ENCODE measurements at places on chromosomes 3 and 15. TPM values are rescaled to one million over a fixed set of nuclear protein-coding genes. Genes with fewer than 3 reads are reported as not detected.

Gene PPP1R14D
- 0.27 TPM for polyA plus RNA-seq

Gene TIMP4
- 0.80 TPM for polyA plus RNA-seq

Gene CRABP1
- polyA plus RNA-seq = 0.79 TPM

Gene ABCC5
- polyA plus RNA-seq = 80.9 TPM

Gene KBTBD13
- 0.86 TPM for polyA plus RNA-seq

Gene FHIT
- polyA plus RNA-seq = 10.3 TPM

Gene MKRN3
- polyA plus RNA-seq = 13.4 TPM

Gene OXTR
- polyA plus RNA-seq = 1.8 TPM

DNA sequence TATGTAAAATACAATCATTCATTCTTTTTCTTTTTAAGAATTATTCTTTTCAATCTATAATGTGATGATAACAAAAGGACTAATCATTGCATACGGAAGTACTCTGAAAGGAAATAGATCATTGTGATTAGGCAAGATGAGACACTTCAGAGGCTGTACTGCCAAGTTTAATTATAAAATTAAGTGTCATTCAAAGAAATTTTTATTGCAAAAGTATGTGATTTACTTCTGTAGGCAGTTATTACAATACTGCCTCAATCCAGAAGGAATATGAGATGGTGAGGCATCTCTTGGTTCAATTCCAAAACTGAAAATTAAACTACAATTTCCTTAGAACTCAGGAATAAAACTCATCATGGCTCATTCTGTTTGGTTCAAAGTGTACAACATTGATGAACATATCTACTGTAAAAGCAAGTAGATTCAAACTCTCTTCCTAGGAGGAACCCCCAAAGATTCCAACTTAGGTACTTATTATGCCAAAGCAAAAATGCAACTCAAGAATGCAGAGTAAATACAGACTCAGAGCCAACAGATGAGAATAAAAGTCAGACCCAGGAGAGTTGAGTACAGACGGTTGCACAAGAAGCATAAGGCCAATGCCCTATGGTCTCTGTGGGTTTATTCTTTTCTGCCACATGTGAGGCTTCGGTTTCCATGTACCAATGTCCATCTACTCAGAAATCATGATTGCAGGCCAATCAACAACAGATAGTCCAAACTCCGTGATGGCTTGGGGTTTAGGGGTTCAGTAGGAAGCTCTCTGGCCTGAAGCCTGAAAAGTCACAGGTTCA lies 118.5 kb upstream of the WNT5A start:
- no peak for DNase-seq

DNA sequence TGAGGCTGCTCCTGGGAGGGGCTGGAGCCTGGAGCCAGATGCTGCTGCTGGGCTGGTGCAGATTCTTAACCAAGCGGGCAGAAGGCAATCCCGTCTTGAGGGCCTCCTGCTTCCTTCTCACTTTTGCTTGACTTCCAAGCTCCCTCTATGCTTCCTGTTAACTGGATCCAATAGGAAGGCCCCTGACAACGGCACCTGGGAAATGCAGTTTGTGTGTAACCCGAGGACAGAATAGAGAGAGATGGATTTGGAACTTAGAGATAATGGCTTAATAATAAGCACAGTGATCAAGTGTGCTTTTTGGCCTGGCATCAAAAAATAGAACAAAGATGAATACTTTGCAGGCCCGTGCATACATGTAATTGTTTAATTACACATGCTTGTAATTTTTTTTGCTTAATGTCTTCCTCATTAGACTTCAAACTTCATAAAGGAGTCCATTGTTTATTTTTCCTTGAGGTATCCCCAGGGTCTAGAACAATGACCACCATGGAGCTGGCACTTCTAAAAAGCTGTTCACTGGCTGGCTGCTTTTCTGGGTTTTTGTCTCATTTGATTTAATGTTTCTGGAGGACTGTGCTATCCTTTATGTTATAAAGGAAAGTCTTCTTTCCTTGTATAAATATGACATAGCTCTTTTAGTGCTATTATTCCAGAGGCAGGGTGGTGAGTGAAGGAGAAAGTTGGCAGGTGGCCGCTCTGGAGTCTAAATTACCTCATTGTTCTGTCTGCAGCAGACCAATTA lies 63.3 kb upstream of the MITF start:
- no peak for DNase-seq

DNA sequence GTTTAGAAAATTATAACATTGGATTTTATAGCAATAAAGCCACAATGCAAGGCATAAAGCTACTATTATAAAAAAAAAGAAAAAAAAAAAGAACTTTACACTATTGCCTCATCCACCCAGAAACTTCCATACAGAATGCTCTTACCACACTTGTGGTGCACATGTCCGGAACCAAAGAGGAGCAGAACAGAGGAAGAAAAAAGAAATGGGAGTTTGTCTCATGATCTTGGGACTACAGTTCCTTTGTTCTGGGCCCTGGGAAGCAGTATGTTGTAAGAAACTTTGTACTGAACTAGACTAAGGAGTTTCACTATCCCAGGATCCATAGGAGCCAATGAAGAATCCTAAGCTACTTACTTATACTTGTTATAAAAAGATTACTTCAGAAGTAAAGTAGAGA lies 36.1 kb downstream of the FMN1 start:
- DNase-seq = no peak

DNA sequence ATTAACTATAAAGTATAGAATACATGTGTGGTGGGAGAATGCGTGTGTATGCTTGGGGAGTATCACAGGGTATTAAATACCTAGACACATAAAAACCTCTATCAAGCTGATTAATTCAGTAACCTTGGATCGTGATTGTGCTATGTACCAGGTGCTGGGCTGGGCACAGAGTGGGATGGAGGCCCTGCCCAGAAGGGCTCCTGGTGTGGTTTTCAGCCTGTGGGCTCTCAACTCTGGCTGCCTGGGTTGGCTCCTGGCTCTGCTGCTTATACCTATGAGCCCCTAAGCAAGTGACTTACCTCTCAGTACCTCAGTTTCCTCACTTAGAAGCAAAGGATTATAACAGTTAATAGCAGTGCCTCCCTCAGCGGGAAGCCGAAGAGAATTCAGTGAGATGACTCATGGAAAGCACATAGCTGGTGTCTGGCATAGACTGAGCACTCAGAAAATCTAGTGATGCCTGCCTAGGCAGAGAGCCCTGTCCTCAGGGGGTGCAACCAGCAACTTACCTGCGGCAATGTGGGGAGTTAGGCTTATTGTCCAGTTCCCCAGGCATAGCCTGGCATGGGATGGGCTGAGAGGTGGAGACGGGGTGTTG lies 90.6 kb upstream of the MYZAP start:
- no peak for DNase-seq

- DNase-seq = no peak
Observed at GRCh38 chr3:55765398-55765797, 278.3 kb upstream of the WNT5A start.

DNA sequence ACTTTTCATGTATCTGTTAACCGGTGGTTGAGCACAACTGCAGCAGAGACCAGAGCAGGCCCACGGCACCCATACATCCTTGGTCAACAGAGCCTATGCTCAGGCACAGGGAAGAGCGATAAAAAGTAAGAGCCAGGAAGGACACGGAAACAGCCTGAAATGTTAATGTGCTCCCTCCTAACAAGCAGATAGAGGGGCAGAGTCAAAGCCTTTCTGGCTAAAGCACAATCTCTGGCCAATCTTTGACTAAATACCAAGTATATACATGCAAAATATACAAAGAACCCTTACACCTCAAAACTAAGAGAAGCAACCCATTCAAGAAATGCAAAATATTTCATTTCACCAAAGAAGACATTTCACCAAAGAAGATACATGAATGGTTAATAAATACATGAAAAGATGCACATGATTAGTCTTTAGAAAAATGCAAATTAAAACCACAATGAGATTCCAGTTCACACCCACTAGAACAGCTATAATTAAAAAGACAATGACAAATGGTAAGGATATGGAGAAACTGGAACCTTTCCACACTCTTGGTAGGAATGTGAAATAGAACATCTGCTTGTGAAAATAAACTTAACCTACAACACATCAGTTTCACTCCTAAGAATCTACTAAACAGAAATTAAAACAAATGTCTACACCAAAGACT lies 88.0 kb downstream of the OSBPL10 start:
- DNase-seq = no peak

GRCh38 chr3:111745786-111746185 lies 113.3 kb upstream of the PHLDB2 start:
- DNase-seq = no peak

DNA sequence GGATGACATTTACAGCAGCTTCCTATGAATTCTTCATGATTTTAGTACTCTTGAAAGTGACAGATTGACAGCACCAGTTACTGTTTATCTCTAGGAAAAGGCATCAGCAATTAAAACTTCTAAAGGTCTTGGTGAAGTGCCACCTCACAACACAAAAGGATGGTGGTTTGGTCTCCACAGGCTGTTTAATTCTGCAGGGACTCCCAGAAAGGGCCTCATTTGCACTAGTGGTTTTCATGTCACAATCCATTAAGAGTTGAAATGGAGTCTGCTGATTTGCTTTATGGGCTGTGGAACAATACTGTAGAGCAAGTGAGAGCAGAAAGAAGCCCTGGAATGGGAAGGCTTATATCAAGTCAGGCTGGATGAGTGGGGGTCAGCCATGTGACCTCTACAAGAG lies 225.3 kb upstream of the KCNMB2 start:
- DNase-seq = no peak

DNA sequence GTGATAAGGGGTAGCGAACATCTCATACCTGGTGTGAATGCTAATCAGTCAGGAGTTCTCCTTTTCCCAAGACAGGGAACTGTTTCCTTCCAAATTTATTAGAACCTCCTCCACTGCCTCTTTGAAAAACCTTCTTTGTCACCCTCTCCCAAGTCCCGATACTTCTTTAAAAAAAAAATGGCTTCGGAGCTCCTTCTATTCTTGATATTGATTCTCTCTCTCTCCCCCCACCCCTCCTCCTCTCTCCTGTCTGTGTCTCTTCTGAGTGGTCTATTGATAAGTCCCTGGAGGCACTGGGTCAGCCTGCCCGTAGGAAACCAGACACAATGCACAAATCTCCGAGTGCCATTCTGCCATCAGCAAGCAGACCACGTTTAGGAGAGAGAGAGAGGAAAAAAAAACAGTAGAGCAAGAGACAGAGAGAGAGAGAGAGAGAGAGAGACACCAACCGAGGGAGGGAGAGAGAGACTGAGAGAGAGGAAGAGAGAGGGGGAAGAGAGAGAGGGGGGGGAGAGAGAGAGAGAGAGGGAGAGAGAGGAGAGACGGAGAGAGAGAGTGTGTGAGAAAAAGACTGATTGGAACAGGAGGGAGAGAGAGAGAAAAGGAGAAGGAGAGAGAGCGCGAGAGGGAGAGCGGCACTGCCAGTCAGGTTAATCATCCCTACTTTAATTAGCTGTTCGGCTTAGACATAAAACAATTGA lies 160.9 kb downstream of the TIGIT start:
- DNase-seq = no peak

GRCh38 chr15:72958634-72959033 lies 93.6 kb upstream of the NEO1 start:
- DNase-seq = no peak

GRCh38 chr15:97902140-97902780 lies 58.2 kb upstream of the ARRDC4 start:
- DNase-seq = no peak

DNA sequence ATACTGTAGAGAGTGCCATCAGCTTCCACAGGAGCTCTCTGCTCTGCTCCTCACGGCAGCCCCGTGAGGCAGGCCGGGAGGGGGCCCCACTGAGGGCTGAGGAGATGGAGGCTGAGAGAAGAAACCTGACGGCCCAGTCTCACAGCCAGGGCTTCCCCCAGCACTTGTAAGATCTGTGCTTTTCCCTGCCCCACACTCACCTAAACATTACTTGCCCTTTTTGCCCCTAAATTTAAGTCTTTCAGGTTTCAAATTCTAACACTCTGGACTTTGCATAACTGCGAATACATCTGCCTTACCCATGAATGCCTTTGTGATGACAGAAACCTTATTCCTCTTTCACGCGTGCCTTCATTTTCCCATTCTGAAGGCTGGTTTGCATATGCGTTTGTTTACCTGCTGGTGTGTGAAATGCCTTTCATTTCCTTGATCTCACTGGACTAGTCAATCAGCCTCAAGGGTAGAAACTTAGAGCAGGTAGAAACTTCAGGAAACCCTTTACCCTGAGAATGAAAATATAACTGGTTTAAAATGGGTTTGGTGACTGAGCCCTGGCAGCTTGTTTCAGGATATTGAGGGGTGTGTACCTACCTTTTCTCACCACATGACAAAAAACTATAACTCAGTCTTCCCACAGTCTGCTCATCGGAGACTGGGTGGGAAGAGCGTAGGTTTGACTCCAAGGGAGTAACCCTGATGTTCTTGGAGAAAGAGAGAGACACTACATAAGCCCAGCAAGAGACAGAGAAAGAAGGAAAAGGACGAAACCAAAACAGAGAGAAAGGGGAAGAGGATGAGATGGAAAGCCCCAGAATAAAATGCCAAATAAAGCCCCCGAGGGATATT lies 20.1 kb downstream of the SLC12A8 start:
- DNase-seq = no peak

GRCh38 chr3:139694542-139694941 lies 16.8 kb upstream of the NMNAT3 start:
- no peak for DNase-seq

- DNase-seq = no peak
Observed at GRCh38 chr3:142501004-142501926, 53.4 kb upstream of the XRN1 start.

DNA sequence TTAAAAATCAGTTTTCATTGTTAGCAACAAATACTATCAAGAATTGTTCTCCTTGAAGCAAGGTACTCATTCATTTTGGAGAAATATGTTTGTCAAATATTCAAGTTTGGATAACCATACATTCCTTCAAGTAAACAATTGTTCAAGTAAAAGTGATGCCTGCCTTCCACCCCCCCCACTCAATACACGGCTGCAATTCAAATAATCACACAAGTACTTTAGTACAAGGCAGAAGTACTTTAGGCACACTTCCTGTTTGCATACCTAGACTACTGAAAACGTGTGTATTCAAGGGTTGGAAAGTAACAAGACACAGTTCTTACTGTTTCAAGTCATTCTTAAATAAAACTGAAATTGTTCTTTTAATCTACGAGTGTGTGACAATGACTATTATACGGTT lies 45.4 kb downstream of the TJP1 start:
- DNase-seq = no peak

GRCh38 chr15:77858792-77859490 lies 218.6 kb downstream of the TBC1D2B start:
- DNase-seq = no peak

- DNase-seq = no peak
Observed at GRCh38 chr3:4888913-4889846, 90.1 kb upstream of the BHLHE40 start.

GRCh38 chr15:67349634-67350033 lies 95.0 kb downstream of the IQCH start:
- no peak for DNase-seq
